Prostate gland (tissue), 2 donors: ENCODE measurements at places on chromosomes 2 and 18. TPM values are rescaled to one million over a fixed set of nuclear protein-coding genes. Genes with fewer than 3 reads are reported as not detected.

SCN3A gene
- 1.6 TPM for total RNA-seq

NR4A2 gene
- 4.5 TPM for total RNA-seq

MEP1B gene
- total RNA-seq, result 0.34 TPM

- DNase-seq, result no peak
Observed at GRCh38 chr2:46564811-46565241, 85.5 kb downstream of the TMEM247 start.

DNA sequence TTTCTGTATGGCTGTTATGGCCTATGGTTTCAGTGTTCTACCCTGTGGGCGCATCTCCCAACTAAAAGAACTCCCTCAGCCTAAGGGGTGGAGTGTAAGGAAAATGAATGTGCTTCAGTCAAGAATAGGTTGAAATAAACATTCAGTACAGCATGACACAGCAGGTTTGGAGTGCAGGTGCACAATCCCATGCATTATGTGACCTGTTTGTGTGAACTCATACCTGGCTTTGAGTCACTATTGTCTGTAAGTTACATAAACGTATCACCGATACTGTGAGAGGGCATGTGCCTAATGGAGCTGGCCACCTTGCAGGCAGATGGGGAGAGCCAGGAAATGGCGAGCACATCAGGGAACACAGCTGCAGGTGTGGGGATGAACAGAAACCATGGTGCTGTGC, 216.0 kb downstream of the DSEL start:
- no peak for DNase-seq
